ENCODE measurements at places on chromosomes 6 and 20.

GRCh38 chr6:22926790-22927354 lies 357.5 kb downstream of the HDGFL1 start:
- no peak for DNase-seq

DNA sequence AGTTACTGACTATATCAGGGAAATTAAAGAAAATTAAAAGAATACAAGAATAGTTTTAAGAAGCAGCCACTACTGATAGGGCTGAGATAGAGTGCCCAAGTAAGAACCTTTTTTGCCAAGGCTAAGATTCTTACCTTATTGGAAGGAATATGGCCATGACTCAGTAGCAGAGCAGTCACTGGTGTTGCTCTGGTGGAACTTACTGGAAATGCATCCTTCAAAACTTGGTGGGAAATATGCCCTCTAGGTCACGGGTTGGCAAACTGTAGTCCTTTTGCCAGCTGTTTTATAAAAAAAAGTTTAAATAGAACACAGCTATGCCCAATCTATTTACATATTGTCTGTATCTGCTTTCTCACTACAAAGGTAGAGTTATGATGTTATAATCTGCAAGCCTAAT lies 6.0 kb downstream of the HSF2 start:
- DNase-seq = no peak

GRCh38 chr20:47246061-47246777 lies 110.3 kb downstream of the ZMYND8 start:
- DNase-seq = no peak

GRCh38 chr6:143733510-143733909 lies 55.7 kb downstream of the PHACTR2 start:
- DNase-seq = no peak

DNA sequence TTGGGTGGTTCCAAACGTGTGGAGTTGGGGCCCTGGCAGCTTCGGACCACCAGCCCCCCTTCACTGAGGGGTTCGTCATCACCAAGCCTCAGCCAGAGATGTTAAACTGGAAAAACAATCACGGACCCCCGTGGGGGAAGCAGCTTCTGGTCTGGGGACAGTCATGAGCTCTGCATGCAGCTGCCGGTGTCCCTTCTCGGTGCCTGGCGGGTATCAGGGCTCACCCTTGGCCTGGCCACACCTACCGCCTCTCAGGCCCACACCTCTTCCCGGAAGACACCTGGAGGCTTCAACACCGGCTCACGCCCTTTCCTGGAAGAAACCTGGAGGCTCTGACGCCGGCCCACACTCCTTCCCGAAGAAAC lies 77.8 kb upstream of the BHLHE23 start:
- no peak for DNase-seq

DNA sequence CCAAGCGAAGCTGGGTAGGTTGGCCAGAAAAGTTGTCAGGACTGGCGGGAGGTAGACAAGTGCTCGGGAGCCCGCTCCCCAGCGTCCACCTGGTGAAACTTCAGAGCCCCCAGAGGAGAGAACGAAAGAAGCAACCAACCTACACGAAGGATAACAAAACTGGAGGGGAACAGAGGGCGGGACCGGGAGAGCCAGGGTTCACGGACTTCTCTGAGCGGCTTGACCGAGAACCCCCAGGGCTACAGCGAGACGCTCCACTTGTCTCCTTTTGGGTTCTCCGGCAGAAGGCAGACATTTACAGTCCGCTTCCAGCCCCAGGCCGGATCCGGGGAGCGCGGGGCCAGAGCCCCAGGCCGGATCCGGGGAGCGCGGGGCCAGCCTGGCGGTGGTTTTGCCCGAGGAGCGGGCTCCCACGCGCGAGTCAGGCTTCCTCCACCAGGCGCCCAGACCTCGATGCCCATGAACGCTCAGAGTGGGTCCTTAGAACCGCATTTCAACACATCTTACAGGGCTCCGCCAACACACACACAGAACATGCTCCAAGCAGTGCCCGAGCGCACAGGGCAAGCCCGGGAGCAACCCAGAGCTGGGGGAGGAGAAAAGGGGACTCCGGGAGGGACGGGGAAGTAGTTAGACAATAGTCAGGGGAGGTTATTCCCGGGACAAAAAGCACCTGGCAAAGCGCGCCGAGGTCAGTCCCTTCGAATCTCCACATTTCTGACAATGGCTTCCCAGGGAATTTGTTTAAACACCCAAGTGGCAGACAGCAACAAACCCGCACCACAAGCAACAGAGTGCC lies 1.1 kb downstream of the PTPRK start:
- no peak for DNase-seq

- DNase-seq = no peak
These were observed 529.8 kb downstream of the MAFB start for GRCh38 chr20:40159276-40159675.

GRCh38 chr6:113860181-113860955 lies 3.2 kb downstream of the MARCKS start:
- no peak for DNase-seq

GRCh38 chr6:77136086-77136485 lies 327.2 kb downstream of the HTR1B start:
- DNase-seq = no peak

GRCh38 chr6:137552146-137552545 lies 58.0 kb upstream of the OLIG3 start:
- no peak for DNase-seq

DNA sequence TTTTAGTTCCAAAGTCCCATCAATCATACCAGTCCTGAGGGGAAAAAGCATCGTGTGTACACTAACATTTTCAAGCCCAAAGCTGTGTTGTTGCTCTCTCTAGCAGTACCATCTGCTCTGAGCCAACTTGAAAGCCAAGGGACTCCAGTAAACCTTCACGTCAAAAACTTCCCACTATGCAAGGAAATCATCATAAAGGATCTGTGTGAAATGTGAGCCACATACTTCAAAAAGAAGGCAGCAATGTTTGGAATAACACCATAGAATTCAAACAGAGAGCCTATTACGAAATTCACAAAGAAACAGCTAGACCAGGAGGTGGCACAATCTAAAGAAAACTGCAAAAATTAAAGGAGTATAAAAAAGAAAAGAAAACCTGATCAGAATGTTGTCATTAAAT lies 399.8 kb upstream of the EPHA7 start:
- no peak for DNase-seq

DNA sequence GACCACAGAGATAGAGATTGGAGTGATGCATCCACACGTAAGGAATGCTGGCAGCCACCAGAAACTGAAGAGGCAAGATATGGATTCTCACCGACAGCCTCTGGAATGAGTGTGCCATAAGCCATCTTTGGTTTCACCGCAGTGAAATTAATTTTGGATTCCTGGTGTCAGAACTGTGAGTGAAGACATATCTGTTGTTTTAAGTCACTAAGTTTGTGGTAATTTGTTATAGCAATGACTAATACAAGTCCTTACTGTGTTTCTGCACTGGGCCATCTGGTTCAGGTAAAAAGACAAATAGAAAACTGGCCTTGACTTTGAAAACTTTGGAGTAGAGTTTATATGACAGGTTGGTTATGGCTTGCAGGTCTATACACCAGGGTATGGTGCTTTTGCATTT lies 261.9 kb downstream of the PHF3 start:
- DNase-seq = no peak

DNA sequence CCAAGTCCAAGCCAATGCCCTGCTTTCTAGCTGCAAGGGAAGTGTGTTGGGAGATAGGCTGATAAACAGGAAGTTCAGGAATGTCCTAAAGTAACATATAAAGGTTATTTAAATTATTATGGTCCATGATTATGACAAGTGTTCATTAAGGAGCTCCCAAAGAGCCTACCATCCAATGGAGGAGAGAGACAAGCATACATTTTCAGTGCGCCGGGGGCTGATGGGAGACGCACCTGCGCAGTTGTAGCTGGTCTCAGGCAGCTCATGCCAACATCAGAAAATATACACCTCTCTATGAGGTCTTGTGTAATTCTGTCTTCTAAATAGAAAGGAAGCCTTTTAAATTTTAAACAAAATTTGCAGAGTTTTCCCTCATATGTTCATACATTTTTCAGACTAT lies 12.6 kb upstream of the SFT2D1 start:
- no peak for DNase-seq

- no peak for DNase-seq
These were observed 243.2 kb downstream of the OGFRL1 start for GRCh38 chr6:71531841-71532240.

GRCh38 chr6:145609521-145609920 lies 125.8 kb downstream of the EPM2A start:
- DNase-seq = no peak

DNA sequence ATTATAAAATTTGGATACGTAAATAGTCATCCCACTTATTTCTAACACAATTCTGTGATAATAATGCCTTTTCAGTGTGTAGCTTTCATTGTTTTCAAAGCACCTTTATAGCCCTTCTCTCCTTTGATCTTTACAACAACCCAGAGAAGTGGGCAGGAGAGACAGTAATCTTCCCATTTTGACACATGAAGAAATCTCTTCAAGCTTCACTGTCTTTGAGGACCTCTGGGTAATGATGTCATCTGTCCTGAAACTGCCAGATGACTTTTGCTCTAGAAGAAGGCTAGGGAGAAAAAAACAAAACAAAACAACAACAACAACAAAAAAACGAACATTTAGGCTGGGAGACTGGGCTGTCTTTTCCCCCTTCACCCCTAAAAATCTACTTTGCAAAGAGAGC lies 203.0 kb downstream of the KCNQ5 start:
- no peak for DNase-seq

DNA sequence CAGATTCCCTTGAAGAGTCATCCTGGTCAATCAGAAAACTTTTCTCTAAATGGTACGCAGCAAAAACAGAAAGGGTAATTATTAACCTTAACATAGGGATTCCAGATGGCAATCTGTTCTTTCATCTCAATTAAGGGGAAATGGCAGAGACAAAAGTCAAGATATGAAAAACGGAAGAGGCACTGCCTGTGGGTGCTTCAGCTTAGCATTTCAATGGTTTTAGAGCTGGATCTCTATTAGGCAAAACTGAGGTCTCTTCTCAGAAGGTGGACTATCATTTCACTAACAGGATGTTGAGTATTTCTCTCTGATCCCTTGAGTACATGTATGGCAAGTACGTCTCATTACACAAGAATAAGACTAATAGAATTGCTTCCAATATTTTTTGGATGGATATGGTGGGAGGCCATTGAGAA lies 296.9 kb downstream of the HIVEP2 start:
- DNase-seq = no peak

DNA sequence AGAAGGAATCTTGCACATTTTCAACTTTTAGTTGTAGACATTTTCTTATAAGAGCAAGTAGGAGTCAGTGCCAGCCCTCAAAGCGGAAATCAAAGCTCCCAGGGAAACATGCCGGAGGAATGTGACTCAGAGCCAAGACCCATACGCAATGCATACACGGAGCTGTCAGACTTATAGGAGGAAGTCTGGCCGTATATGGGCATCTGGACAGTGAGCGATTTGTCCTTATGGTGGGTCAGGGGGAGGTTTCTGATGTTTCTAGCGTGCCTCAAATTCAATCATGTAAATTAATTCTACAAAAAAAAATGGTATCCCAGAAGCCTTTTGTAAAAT lies 3.6 kb upstream of the CCN2 start:
- DNase-seq = peak; percentile 90

GRCh38 chr6:117616391-117617209 lies 14.3 kb upstream of the GOPC start:
- no peak for DNase-seq

- DNase-seq = no peak
These were observed 22.0 kb downstream of the SNAP25 start for GRCh38 chr20:10240655-10241054.

DNA sequence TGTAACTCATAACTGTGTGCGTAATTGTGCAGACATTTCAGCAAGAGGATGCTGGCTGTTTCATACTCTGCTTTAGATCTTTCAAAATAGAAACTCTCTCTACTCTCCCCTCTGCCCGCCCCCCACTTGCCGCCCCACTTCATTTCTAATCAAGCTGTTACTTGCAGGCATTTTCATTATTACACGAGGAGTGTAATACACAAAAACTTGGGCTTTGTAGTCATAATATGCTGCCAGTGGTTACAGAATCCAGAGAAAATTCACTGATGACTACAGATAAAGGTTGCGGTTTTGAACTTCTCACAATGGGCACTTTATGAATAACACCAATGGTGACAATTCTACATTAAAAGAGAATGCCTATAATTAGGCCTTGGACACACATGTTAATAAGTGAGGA lies 194.0 kb upstream of the POU3F2 start:
- no peak for DNase-seq

DNA sequence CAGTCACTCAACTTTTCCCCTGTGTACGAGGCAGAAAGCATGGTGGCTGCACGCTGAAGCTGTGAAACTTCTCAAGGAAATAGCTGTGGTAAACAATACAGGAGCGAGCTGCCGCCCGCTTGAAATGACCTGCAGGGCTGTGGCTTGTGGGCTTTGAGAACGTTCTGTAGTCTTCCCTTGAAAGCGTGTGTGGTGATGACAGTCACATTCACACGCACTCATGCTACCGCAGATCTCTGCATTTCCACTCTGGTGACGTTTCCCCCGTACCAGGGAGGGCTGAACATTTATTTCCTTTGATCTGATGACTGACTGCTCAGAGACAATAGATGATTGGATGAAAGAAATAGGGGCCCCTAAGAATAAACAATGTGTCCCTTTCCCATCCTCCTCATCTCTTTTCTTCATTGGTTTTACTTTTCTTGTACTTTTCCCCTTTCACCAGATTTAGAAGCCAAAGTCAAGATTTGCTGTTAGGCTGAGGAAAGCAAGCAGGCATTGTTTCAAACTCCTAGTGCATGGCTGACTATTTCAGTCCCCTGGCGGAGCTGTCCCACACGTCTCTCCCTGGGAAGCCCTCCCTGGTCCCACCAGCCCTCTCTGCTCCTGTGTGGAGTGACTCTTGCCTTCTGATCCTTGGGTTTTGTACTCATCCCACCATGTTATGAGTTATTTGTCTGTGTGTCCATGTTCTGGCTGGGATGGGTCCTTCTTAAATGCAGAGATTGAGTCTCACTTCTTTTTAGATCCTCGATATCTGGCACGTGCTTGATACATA lies 3.9 kb downstream of the SYTL3 start:
- no peak for DNase-seq

- no peak for DNase-seq
These were observed 88.6 kb upstream of the SLC35F1 start for GRCh38 chr6:117818449-117818848.

GRCh38 chr6:140436023-140436811 lies 1061.8 kb upstream of the CITED2 start:
- no peak for DNase-seq

GRCh38 chr6:34370361-34370760 lies 22.1 kb downstream of the NUDT3 start:
- DNase-seq = peak; percentile 78

DNA sequence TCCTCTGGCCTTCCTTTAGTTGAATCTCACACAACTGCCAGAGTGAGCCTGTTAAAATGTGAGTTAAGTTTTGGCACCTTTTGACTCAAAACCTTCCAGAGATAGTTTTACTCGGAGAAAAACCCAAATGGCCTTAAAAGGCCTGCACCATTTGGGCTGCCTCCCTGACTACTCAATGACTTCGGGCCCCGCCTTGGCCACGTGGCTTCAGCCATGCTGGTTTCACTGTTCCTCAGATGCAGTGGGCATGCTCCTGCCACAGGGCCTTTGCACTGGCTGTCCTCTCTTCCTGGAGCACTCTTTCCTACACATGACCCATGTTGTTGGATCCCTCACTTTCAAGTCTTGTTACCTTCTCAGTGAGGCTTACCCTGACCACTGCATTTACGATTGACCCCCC lies 18.3 kb downstream of the VEGFA start:
- DNase-seq = no peak

Measured in kidney capillary endothelial cell (primary cell).